ENCODE measurements at places on chromosomes 3 and 15. TPM values are rescaled to one million over a fixed set of nuclear protein-coding genes. Genes with fewer than 3 reads are reported as not detected.

VEPH1 gene
- 7.7 TPM for total RNA-seq

DNA sequence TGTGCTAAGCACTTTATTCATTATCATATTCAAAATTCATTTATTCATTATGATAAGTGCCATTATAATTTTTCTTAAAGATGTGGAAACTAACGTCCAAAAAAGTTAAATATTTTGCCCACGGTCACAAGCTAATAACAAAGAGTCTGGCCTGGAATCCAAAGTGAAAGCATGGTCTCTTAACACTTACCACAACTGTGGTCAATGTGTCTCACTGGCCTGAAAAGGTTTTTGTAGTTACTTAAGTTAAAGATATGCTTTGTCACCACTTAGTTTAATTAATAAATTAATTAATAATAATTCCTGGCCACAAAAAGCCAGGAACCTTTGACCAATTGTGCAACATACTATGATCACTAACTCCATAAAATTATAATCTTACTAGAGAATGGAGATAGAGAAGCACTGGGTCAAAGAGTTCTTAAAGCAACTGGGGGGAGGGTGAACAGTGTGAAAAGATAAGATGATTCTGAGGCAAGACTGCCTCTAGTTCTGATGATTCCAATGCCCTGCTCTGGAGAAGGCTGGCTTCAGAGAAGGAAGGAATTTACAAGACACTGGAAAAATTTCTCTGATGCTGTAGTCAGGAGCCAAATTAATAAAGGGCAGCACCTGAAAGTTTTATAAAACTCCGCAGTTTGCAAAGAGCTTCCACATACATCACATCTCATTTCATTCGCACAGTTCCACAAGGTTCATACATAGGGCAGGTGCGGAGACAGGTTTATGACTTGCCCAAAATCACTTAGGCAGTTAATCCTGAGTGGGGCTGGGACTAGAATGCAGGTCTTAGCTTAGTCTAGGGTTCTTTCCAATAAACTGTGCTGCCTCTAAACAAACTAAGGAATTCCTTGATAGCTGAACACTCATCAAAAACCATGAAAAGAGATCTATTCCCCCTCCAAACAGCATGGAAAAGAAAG lies 32.5 kb downstream of the NPTN start:
- no peak for DNase-seq

GRCh38 chr3:65210026-65210814 lies 522.4 kb upstream of the ADAMTS9 start:
- DNase-seq, result no peak

GRCh38 chr15:70772402-70772801 lies 9.0 kb upstream of the UACA start:
- DNase-seq, result no peak

GRCh38 chr15:75924576-75924975 lies 20.9 kb downstream of the FBXO22 start:
- DNase-seq, result no peak

Measured in H9 (cell line).